ENCODE measurements at places on chromosomes 1 and 21.

GRCh38 chr1:192545896-192546521 lies 29.6 kb upstream of the RGS1 start:
- no peak for DNase-seq

DNA sequence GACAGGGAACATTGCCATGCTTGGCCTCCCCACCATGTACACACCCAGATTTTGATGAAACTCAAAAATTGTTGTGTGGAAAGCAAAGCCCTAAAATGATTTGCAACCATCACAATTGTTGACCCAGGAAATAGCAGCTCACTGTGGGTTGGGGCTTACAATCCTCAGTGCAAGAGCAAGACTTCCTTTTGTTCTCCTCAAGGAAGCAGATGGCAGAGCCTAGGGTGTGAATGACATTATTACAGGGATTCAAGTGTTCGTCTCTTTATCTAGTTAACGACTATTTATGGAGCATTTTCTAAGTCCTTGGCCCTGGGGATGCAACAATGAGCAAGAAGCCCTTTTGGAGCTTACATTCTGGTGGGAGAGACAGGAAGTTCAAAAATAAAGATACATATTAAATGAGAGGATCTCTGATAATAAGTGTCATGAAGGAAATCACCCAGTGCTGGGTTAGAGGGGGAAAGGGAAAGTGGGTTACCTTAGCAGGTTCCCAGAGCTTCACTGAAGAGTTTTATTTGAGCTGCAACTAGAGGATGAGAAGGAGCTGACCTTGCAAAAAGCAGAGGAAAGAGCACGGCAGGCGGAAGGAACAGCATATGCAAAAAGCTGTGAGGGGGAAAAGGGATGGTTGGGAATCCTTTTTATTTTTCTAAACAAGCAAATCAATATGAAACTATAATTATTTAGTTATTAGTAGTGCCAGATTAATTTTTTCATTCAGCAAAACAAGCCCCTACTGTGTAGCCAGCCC lies 38.5 kb upstream of the ID3 start:
- DNase-seq: no peak

- no peak for DNase-seq
Measured at GRCh38 chr1:44294588-44295007, 60.5 kb downstream of the ERI3 start.

- DNase-seq: no peak
Measured at GRCh38 chr1:43387976-43388599, 1.5 kb downstream of the MED8 start.

DNA sequence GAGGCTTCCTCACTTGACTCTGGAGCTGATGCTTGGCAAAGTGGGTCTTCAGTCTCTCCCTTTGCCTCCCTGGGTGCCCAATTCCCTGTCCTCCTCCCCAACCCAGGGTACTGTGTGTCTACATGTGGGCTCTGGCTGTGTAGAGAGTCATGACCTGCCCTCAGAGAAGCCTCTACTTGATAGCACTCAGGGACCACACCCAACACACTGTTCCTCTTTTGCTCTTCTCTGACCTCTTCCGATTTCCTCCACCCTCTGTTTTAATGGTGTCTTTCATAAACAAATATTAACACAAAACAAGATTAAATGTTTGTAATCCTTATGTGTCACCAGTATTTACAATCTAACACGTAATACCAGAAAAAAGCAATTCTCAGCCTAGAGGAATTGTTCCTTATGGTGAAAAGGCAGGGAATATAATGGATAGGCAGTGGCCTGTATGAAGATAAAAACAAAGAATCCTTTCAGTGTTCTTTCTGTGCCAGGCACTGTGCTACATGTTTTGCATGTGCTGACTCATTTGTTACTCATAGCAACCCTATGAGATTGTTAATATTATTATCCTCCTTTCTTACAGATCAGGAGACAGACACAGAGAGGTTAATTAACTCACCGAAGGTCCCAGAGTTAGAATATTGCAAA lies 58.2 kb downstream of the HSD3B1 start:
- no peak for DNase-seq

DNA sequence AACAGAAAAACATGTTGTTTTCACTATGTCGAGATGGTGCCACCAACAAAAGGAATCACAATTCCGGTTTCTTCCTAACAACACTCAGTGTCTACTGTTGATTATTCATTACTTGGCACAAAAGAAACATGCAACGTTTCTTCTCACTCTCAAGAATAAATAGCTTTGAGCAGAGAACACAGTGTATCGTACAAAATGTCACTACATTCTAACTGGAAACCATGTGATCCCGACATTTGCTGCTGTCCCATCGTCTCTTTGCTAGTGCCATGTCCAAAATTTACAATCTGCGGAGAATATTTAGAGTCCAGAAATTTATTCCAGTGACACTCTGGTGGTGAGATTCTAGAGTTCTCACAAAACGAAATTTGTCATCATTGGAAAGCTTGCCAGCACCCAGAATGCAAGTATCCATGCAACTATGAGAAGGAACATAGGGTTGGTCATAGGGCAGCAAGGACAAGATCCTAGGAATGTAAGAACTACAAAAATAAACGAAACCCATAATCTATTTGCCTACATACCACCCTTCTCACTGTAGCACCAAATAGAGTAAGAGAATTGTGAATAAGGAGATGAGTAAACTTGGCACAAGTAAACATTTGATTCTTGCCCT lies 505.1 kb downstream of the LTN1 start:
- DNase-seq: no peak

- no peak for DNase-seq
Measured at GRCh38 chr1:65388908-65389695, 31.4 kb upstream of the LEPR start.

DNA sequence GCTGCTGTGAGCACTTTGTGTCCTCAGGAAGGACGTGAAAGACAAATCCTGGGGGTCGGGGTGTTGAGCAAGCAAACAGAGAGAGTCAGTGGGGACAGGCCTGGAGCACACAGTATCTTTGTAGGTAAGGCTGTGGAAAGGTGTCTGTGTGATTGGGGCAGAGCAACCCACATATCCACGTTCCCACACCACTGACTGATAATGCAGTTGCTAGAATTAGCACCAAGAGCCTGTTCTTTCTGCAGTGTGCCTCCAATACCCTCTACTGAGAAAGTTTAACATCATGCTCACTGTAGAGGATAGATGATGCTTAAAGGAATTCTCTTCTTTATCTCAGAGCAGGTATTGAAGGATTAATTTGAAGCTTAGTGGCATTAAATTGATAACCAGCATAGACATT lies 161.1 kb downstream of the PIK3R3 start:
- no peak for DNase-seq

DNA sequence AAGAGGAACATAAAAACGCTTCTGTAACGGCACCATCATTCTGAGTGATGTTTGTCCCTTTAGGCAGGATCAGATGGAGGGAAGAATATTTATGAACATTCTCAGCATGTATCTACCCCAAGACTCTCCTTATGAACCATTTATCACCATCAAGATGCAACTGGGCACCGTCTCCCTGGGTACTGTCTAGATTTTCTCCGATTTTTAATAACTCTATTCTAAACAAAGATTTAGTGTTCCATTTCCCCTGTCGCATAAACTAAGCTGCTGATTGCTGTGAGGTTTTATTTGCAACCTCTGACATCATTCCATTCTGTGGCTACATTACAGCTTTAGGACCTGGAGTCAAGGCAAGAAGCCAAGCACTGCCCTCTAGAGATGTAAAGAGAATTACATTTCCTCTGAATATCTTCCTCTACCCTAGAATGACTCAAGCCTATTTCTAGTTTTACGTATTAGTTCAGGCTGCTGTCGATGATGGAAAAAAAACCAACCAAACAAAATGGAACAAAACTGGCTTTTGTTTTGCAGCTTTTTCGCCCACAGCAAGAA lies 130.1 kb upstream of the MAP1LC3C start:
- DNase-seq: no peak

DNA sequence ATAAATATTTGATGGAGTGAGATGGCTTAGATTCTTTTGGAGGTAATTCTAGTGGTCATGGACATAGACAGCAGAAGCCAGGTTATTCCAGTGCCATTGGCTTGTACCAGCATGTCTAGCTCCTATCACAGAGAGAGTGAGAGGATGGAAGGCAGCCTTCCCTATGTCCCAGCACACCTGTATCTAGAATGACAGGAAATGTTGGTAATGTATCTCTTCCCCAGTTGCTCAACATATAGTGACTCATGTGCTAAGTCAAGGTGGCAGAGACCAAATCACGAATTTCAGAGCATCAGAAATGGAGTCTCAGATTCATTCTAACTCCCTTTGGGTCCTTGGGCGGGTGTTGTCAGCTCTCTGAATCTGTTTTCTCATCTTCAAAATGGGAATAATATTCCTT lies 28.4 kb downstream of the METTL13 start:
- DNase-seq: no peak

- no peak for DNase-seq
Measured at GRCh38 chr1:52358851-52359497, 7.0 kb downstream of the CC2D1B start.

DNA sequence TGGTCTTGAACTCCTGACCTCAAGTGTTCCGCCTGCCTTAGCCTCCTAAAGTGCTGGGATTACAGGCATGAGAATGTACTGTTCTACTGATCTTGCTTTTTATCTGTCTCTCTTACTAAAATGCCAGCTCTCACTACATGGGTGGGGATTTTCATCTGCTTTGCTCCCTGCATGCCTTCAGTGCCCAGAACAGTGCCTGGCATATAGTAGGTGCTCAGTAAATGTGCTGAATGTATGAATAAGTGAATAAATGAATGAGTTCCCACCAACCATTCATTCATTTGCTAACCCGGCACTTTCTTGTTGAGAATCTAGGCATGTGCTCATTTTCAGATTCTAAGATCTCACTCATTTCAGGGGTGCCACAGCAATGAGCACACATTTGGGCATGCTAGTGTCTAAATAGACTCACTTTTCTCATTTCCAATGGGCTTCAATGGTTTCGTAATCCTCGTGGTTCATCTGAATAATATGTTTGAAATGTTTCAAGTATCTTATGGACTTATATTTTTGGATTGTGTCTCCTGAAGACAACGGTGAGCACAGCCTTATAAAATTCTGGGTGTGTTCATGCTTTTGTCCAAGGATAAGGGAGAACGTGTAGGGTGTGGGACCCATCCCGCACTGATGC lies 7.6 kb downstream of the DHRS3 start:
- no peak for DNase-seq

GRCh38 chr1:119655154-119655553 lies 7.1 kb upstream of the ZNF697 start:
- DNase-seq: no peak

- no peak for DNase-seq
Measured at GRCh38 chr1:94634977-94635416, 93.4 kb upstream of the F3 start.

GRCh38 chr1:45009956-45010854 lies 919 bp downstream of the HECTD3 start:
- DNase-seq: peak; percentile 59

GRCh38 chr1:111746614-111746999 lies 7.4 kb upstream of the INKA2 start:
- DNase-seq: no peak

GRCh38 chr1:41592451-41593125 lies 108.1 kb upstream of the EDN2 start:
- peak; percentile 25 for DNase-seq

GRCh38 chr1:97159342-97159741 lies 437.8 kb downstream of the PTBP2 start:
- DNase-seq: no peak

- DNase-seq: no peak
Measured at GRCh38 chr1:29845910-29846309, 609.6 kb downstream of the PTPRU start.

DNA sequence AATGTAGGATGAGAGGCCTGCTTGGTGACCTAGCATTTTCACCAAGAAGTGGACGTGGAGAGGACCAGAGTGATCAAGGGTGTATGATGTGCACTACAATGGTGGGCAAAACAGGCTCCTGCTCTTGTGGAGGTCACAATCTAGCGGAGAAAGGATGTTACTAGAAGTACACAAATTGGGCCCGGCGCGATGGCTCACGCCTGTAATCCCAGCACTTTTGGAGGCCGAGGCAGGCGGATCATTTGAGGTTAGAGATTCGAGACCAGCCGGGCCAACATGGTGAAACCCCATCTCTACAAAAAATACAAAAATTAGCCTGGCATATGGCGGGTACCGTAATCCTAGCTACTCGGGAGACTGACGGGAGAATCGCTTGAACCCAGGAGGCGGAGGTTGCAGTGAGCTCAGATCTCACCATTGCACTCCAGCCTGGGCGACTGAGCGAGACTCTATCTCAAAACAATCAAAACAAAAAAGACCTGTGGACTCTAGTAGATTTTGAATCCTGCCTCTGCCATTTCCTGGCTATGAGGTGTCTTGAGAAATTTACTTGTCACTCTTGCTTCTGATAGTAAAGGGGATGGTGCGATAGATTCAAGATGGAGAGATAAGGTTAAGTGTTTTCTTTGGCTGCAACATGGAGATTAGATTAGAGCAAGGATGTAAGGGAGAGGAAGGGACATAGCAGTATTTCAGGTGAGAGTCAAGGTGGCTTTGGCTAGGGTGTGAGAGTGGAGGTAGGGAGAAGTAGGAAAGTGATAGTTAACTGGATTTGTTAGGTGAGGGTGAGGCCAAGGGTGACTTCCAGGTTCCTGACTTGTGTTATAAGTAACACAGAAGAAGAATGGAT lies 7.1 kb downstream of the KLF18 start:
- DNase-seq: no peak

GRCh38 chr1:38208716-38209632 lies 162.4 kb upstream of the POU3F1 start:
- DNase-seq: no peak

DNA sequence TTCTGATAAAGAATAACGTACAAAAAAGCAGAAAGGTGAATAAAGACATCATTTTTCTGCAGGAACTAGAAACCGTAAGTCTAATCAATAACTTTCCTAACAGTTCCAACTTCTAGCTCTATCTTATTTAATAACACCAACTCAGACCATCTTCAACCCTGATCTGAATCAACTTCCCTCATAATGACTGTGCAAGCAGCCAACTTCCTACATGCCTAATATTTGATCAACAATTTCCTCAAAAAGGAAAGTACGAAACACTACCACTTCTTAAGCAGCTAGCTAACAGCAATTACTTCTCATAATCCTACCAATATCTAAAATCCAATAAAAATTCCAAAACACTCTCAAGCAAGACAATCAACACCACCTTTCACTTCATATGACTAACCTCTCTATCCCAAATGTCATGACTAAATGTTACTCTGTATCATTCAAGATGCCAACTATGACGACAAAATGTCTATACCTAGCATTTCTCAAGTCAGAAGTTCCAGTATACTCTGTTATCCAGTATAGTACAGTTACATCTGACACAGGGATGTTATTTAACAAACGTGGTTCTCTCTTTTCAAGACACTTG lies 1.7 kb downstream of the COP1 start:
- no peak for DNase-seq

GRCh38 chr1:169970114-169970513 lies 76.4 kb upstream of the SCYL3 start:
- DNase-seq: no peak

Measured in activated T-cell treated with anti-CD3 and anti-CD28 coated beads, Interleukin-2, amount 50 U/mL, for 24 hours (primary cell).